ENCODE measurements at places on chromosomes 13 and 19.

DNA sequence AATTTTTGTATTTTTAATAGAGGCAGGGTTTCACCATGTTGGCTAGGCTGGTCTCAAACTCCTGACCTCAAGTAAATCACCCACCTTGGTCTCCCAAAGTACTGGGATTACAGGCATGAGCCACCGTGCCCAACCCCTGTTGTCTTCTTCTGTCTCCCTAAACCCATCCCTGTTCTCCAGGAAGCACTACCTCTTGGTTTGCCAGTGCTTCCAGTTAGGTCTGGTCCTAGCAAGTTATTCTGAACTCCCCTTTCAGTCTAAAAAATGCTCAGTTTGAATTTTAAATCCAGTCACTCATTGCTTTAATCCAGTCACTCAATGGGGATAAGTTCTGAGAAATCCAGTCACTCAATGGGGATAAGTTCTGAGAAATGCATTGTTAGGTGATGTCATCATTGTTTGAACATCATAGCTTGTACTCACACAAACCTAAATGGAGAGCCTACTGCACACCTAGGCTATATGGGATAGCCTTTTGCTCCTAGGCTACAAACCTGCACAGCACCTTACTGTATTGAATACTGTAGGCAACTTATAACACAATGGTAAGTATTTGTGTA, 8.0 kb upstream of the ATP4A start:
- DNase-seq, result no peak

DNA sequence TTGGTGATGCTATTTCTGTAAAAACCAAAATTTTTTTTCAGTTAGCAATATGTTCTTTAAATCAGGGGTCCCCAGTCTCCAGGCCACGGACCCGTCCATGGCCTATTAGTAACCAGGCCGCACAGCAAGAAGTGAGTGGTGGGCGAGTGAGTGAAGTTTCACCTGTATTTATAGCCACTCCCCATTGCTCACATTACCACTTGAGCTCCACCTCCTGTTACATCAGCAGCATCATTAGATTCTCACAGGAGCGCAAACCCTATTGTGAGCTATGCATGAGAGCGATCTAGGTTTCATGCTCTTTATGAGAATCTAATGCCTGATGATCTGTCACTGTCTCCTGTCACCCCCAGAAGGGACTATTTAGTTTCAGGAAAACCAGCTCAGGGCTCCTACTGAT, 58.9 kb upstream of the SLC7A1 start:
- DNase-seq, result no peak

DNA sequence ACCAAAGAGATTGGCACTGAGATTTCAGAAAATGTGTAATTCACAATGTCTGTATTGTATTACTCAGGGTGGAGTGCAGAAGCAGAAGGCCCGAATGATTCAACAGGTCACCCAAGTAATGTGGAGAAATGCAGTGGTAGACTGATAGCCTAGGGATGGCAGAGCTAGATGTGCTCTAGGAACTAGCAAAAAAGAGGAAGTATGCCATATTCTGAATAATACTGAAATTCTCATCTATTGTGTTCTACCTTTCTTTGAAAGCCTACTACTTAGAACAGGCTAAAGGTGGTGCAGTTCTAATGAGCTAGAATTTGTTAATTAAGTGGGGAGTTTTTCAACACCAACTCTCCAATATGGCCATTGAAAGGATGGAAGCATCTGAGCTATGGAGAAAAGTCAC, 1449.8 kb upstream of the MIR17HG start:
- no peak for DNase-seq

- no peak for DNase-seq
These were observed 355.8 kb downstream of the MYO16 start for GRCh38 chr13:108985166-108985565.

DNA sequence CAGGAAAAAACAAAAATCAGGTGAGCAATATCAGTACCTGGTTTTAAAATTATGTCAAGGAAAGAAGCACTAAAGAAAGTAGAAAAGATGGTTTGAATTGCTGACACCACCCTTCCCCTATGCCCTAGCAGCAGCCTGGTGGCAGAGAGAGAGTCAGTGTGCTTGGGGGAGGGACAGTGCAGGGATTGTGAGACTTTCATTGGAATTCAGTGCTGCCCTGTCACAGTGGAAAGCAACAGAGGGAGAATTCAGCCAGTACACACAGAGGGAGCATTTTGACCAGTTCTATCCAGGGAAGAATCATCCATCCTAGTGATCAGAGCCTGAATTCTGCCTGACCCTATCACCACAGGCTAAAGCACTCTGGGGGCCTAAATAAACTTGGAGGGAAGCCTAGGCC, 222.4 kb upstream of the PCDH17 start:
- DNase-seq, result no peak

DNA sequence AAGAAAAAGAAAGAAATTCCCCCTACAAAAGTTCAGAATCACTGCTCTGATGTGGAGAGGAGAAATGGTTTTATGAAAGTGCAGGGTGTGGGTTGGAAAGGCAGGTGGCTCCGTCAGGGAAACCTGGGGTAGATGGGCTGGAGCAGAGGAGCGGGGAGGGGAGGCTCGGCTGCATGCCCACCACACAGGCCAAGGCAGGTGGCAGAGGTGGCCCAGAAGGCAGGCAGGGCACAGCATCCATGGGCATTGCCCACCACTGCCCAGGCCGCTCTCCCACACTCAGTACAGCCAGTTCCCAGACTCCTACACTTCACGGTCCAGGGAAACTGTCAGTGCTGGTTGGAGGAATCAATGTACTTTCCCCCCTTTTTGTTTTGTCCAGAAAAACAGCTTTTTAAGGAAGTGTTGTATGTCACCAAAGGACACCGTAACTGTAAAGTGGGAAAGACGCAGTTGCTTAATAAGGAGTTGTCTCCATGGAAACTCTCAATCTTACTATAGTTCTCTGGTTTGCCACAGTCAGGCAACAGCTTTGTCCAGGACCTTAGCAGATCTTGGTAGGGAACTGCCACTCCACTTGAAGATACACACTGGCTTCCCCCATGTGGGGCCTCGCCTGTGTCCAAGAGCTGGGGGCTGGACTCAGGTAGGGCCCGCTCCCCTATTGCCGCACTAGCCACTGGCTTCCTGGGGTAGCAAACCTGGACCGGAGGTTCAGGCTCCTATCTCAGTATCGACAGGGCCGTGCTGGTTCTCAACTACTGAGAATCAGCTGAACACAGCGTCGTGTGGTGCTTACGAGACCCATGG, 82.9 kb downstream of the RAB20 start:
- no peak for DNase-seq

GRCh38 chr13:99062593-99062992, 84.7 kb upstream of the DOCK9 start:
- peak; percentile 34 for DNase-seq

DNA sequence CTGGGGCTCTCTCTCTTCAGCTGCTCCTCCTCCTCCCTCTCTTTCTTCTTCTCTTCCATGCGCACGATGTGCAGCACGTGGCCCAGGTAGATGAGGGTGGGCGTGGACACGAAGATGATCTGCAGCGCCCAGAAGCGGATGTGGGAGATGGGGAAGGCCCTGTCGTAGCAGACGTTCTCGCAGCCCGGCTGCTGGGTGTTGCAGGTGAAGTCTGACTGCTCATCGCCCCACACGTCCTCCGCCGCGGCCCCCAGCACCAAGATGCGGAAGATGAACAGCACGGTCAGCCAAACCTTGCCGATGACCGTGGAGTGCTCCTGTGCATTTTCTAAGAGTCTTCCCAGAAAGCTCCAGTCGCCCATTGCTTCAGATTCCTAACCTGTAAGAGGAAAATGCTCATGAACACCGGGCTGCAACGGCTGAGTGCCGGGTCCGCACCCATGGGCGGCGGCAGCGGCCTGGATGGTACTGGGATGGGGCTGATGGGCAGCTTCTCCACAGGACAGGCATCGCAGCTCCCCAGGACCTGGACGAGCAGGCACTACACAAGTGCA, 17.8 kb downstream of the GJA3 start:
- DNase-seq, result no peak

- no peak for DNase-seq
These were observed 690.8 kb upstream of the ARGLU1 start for GRCh38 chr13:107258599-107259187.

- no peak for DNase-seq
These were observed 160.4 kb upstream of the GPC6 start for GRCh38 chr13:93066187-93066586.

- DNase-seq, result no peak
These were observed 231.9 kb upstream of the ARGLU1 start for GRCh38 chr13:106799781-106800335.

DNA sequence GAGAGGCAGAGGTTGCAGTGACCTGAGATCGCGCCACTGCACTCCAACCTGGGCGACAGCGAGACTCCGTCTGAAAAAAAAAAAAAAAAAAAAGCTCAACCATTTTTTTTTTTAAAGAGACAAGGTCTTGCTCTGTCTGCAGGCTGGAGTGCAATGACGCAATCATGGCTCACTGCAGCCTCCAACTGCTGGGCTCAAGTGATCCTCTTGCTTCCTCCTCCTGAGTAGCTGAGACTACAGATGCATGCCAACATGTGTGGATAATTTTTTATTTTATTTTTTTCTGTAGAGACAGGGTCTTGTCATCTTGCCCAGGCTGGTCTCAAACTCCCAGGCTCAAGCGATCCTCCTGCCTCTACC, 10.3 kb downstream of the EHD2 start:
- DNase-seq, result no peak

DNA sequence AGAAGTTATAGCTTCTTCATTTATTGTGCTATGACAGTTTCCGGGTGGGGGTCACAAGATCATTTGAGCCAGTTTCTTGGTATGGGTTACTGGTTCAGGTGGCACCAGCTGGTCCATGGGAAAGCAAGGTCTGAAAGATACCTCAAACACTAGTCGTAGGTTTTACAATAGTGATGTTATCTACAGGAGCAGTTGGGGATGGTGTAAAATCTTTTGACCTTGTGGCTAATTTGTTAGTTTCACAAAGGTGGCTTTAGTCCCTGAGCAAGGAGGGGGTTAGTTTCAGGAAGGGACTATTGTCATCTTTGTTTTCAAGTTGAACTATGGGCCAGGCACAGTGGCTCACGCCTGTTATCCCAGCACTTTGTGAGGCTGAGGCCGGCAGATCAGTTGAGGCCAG, 24.6 kb downstream of the CHST8 start:
- DNase-seq, result no peak

Measured in SHP77 (cell line).